Fibroblast of villous mesenchyme (primary cell): ENCODE measurements at places on chromosomes 3 and 15. TPM values are rescaled to one million over a fixed set of nuclear protein-coding genes. Genes with fewer than 3 reads are reported as not detected.

- DNase-seq = no peak
These were observed 1099.3 kb upstream of the EPHA6 start for GRCh38 chr3:95715128-95715527.

Gene ZPLD1
- total RNA-seq = 0.43 and 1.3 TPM in 2 replicates

DNA sequence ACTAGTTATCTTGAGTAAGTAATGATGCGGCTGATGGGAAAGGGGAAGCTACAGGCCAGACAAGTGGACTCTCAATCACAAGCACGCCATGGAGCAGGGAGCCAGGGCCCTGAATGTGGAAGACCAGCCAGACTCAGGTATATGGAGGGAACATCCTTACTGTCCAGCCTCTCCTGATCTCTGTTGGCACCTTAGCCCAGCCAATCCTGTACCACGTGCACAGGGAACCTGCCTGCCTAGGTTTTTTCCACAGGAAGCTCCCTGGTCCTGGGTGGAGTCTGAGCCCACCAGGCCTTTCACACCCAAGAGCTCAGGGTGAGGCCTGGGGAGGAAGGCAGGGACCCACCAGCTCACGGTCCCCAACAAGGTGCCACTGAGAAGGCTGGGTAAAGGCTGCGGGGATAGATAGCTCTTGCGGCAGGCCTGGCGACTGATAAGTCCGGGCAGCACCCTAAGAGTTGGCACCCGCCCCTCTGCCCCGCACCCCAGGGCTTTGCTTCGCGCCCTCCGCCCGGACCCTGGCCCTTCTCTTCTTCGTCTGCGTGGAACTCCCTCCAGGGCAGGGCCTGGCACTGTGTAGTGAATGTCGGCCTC is 933 bp upstream of the APEH start:
- DNase-seq = no peak

DNA sequence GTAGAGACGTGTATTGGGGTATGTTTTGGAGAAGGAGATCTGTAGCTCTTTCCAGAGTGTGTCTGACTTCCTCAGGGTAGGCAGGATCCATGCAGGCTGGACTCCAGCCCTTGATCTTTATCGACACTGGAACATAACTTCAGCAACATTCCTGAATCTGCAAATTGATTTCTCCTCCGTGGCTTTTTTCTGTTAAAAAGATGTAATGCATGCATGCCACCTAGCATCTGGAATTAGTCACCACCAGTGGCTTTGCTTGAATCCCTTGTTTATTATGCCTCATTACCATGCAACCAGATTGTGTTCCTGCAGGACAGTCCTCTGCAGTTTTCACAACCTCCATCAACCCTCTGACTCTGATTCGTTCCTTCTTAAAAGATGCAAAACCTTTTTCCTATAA is 86.1 kb downstream of the CCNL1 start:
- DNase-seq = peak; percentile 72

DNA sequence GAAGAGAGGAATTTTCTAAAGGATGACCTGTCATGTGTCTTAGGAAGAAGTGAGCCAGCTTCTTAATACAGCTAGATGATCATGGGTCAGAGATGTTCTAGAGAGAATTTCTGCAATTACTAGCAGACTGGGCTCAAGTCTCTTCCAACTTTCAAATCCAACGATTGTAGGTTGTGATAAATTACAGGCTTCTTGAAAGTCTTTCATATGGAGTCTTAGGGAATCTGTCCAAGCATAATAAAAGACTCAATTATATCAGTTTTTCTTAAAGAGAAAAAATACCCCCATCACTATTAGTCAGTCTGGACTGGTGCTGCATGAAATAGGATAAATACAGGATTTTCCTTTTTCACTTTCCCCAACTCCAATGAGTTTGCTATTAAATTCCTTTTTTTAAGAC is 59.1 kb downstream of the DRD3 start:
- DNase-seq = no peak

DNA sequence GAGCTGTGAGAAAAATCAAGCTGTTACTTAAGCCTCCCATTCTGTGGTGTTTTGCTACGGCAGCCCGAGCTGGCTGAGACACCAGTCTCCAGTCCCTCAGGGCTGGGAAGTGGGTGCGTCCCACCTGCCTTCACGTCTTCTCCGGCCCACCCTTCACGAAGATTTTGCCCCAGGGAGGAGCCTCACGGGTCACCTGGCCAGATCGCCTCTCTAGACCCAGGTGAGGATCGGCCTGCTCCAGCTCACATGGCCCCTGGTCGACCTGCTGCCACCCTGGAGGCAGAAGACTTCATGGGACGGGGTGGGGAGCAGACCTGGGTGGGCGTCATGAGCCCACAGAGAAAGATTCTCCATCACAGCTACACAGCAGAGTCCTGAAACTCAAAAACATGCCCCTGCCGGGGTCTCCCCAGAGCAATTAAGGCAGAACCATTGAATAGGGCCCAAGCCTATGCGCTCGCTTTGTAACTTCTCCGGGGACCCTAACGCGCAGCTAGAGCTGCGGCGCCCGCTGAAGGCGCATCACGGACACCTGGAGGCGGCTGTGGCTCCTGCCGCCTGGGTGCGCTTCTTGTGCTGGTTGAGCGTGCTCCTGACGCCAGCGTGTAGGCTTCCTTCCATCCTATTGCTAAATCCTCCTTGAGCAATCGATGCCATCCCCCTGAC is 92.6 kb upstream of the ALDH1A3 start:
- DNase-seq = no peak

- DNase-seq = no peak
These were observed 18.6 kb downstream of the MAGEF1 start for GRCh38 chr3:184693011-184693975.

DNA sequence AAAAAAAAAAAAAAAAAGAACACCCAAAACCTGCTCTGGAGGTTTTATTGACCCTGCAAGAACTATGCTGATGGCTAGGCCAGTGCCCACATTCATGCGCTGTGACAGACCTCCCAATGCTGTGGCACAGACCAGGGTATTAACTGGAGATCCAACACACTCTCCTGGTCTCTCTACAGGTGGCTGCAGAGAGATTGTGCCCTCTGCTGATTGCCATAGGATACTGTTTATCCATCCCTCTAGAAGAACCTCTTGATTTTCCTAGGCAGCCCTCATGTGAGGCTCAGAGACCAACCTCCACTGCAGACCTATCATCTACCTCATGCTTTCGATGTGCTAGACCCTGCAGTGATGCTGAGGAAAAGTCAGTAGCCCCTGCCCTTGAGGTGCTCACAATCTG is 125.5 kb upstream of the TRIM42 start:
- no peak for DNase-seq

GRCh38 chr15:50113992-50114780 is 4.8 kb downstream of the ATP8B4 start:
- DNase-seq = no peak

Gene CHRD
- total RNA-seq = 1.7 and 3.5 TPM in 2 replicates

DNA sequence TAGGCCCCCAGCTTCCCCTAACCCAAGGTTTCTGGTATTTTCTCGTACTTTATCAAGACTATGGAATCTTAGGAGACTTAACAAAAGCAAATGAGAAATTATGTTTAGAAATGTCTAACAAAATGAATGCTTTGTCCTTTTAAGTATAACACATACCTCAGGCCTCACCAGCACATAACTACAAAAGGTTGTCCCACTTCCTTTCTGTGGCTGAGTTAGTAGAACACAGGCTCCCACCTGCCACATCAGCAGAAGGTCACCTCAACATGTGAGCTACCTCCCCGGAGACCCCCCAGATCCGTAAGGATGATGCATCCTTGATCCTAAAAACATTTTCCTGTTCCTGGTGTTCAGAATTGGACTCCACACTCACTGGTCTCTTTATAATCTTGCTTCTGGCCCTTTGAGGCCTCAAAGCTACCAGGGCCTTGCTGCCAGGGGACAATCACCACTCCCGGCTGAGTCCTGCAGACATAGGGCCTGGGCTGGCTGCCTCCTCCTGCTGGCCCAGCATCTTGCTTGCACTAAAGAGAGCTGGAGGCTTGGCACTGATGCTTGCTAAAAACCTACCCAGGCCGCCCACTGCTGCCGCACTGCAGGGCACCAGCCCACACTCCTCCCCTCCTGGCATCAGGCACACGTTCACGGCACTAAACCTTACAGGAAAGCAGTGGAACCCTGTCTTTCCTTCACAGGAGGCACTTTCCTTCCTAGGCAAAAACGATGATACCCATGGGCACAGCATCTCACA is 2.9 kb downstream of the CCRL2 start:
- no peak for DNase-seq

DNA sequence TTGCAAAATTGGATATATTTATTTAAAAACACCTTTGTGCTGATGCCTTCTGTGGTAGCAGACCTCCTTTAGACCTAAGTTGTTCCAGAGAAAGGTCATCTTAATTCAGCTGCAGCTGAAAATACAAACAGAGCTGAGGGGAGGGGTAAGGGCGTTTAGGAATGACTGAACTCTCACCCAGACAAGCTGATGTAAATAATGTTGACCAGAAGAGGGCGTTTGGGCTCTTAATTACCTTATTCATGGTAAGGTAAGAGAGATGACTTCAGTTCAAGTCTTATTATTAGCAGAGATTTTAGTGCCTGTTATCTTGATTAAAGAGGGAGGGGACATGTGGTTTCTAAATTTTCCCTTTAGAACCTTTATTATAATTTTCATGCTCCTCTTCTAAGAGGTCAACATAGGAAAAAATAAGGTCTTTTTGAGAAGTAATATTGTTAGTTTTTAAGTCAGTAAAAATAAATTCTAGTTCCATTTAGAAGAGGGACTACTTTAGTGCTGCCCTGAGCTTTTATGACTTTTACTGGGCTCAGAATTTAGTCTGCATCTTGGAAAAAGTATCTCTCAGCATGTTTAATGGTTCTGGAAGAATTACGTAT is 46.3 kb downstream of the GPR171 start:
- peak; percentile 58 for DNase-seq

Gene HTR3E
- not detected in 2 replicates for total RNA-seq

- DNase-seq = no peak
These were observed 1371.6 kb upstream of the EPHA6 start for GRCh38 chr3:95442766-95443165.

- no peak for DNase-seq
These were observed 10.6 kb upstream of the SLC6A1 start for GRCh38 chr3:10981961-10982360.

DNA sequence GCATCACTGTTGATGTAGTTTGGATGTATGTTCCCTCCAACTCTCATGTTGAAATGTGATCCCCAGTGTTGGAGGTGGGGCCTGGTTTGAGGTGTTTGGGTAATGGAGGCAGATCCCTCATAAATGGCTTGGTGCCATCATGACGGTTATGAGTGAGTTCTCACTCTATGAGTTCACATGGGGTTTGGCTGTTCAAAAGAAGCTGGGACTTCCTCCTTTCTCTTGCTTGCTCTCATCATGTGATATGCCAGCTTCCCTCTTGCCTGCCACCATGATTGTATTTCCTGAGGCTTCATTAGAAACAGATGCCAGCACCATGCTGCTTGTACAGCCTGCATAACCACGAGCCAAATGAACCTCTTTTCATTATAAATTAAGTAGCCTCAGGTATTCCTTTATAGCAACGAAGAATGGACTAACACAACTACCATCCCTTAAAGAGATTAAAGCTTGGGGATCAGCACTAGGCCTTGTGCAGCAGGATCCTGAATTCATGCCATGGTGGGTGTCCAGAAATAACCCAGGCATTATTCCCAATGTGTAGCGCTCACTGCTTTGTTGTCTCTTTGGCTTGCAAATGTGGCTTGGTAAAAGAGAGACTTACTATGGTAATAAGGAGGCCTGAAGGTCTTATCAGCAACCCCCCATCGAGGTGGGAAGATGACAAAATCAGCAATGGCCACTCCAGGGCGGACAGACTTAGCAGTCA is 41.9 kb downstream of the NDUFB4 start:
- no peak for DNase-seq
